NCI-H1694 treated with DMSO at 0.1 percent for 48 hours (cell line): ENCODE measurements at places on chromosomes 13 and 19.
A peak's percentile ranks its signal among the peaks of the same experiment; 100 is the strongest.

- no peak for DNase-seq
Observed at GRCh38 chr13:41008349-41008980, 10.7 kb downstream of the ELF1 start.

DNA sequence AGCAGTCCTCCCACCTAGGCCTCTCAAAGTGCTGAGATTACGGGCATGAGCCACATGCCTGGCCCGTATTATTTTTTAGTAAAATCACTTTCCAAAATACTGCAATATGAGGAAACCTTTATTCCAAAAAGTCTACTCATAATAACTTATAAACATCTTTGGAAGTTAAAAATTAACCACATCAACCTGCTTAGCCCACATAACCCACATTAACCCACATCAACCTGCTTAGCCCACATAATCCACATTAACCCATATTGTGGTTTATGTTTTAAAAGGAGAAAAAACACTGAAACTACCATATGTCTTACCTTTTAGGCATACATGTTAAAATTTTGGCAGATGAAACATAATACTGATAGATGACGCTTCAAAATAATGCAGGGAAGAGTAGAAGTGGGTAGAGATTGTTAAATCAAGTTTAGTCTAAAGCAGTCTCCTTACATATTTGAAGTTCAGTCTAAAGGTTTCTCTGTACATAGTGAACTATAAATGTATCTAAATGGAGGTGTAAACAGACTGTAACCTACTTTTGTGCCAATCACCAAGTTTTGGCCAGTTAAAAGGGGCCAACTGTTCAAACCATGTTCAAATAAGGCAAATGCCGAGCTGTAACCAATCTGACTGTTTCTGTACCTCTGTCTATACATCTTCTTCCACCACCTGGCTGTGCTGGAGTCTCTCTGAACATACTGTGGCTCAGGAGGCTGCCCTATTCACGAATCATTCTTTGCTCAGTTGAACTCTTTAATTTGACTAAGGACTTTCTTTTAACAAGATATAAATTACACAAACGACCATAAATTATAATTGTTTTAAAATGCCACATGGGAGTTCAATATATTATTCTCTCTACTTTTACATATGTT, 14.5 kb downstream of the KPNA3 start:
- DNase-seq = no peak

DNA sequence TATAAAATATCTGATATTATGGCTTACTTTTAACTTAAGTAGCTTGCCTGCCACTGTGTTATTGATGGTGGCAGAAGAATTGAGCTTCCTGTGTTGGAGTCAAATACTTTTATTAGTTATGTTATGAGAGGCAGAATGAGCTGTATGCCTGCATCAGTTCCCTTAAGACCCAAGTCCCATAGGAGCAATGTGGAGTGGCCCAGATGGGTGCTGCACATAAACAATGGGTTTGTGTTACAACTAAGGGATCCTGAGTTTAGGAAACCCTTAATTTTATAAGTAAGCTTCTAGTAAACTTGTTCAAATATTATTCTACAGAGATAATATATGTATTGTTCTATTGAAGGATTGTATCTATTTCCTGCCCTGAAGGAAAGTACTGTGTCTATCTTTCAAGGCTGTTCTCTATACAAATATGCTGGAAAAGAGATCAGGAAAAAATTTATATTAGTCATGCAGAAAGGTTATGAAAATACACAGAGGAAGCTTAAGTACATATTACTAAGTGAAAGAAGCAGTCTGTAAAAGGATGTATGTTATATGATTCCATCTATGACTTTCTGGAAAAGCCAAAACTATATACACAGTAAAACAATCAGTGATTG, 2018.0 kb upstream of the PCDH20 start:
- DNase-seq = no peak

- DNase-seq = no peak
Observed at GRCh38 chr13:114134111-114134943, 1.9 kb upstream of the RASA3 start.

DNA sequence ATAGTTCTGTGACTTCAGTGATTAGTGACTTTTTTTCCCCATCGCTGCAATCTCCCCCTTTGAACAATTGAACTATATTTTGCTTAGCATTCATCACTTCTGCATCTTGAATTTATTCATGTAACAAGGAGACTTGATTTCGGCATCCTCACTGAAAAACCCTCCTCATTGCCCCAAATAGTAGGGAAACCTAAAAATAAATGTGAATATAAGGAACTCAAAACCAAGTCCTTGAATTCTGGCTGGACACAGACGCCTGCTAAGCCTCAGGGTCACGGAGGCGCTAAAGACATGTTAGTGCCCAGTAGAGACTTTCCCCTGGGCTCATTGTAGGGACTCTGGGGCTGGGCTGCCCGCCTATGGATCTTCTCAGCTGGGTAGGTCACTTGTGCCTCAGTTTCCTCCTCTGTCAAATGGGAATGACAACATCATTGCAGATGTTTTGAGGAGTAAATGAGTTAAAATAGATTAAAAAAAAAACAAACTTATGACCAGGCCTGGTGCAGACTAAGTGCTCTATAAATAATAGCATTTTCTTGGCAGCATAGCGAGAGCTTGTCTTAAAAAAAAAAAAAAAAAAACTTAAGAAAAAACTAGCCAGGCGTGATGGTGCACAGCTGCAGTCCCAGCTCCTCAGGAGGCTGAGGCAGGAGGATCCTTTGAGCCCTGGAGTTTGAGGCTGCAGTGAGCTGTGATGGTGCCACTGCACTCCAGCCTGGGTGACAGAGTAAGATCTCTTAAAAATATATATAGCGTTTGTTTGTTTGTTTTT, 1.8 kb upstream of the ADGRE5 start:
- DNase-seq = no peak

GRCh38 chr19:17500447-17501198, 10.8 kb upstream of the PGLS start:
- DNase-seq = no peak

GRCh38 chr19:35451338-35452096, 3.5 kb downstream of the FFAR2 start:
- no peak for DNase-seq

DNA sequence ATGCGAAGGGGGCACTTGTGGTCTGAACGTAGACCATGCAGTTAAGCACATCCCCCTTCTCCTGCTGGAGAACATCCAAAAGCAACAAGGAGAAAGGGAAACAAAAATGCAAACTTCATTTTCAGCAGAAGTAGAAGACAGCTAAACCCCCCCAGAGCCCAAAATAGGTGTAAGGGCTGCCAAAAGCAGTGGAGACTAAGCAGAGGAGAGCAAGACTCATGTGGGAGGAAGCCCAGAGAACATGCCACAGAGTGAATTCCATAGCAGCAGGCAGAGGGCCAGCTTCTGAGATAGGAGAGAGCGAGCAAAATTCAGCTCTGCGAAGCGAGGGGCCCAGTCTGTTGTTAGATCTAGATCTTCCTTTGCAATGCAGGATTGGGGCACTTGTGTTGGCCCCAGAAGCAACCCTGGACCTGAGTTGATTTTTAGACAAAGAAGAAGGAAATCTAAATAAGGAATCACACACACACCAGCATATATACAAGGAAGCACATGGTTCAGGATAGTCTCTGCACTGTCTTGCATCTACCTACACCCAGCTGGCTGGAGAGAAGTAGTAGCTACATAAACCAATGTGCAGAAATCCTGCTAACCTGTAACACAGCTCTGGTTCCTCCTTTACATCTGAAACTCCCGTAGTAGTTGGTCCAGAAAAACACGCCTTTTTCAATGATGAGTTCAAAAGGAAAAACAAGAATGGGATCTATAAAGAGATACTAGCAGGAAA, 199.6 kb downstream of the SPRY2 start:
- no peak for DNase-seq

GRCh38 chr13:102679449-102680132, 15.3 kb downstream of the METTL21C start:
- no peak for DNase-seq

DNA sequence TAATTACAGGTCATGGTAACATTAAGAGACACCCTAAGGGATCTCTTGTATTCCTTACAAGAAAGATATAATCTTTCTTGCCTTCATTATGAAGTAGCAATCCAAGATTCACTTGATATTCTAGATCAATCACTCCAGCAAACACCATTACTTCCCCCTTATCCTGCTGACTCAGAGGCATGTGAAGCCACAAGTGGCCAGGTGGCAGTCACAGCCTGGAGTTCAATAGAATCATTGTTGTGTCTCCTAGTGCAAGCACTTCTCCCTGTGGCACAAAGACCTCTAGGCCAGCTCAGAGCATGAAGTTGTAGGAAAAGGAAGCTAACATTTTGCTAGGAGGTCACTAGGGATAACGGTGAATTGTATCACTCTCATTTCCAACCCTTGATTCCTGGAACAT, 864.3 kb upstream of the ATXN8OS start:
- no peak for DNase-seq

- DNase-seq = peak; percentile 17
Observed at GRCh38 chr13:39433651-39434050, 169.3 kb downstream of the LHFPL6 start.

DNA sequence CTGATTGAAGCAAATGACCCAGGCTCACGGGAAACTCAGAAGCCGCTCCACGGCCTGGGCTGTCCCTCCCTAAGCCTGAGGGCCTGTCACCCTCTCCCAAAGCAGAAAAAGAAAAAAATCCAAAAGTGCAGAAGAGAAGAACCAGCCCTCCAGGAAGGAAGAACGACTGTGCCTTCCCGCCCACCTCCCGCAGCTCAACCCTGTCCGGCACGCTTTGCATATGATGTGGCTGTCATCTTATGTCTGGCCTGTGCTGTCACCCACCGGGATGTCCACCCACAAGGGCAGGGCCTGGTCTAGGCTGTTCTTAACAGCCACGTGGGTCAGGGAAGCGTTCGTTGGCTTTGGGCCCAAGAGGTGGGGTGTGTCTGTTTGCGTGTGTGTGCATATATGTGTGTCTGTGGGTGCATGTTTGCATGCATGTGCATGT, 13.7 kb downstream of the ZBTB7A start:
- no peak for DNase-seq

- no peak for DNase-seq
Observed at GRCh38 chr19:36838784-36839324, 667 bp upstream of the ZNF790 start.

- DNase-seq = no peak
Observed at GRCh38 chr13:64758521-64759244, 2471.5 kb downstream of the PCDH9 start.

- DNase-seq = no peak
Observed at GRCh38 chr19:53965091-53965490, 2.4 kb downstream of the CACNG8 start.

DNA sequence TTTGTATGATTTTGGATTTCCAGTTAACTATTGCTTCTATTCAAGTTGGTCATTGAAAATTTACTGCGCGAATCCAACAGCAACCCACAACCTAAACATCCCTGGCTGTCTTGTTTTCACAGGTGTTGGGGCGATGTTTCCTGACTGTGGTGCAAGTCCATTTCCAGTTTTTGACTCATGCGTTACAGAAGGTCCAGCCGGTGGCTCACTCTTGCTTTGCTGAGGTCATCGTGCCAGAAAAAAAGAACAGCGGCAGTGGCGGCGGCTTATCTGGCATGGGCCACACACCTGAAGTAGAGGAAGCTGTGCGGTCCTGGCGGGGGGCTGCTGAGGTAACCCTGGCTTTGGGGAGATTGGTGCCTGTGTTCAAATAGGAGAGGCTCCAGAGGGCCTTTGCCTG, 45.2 kb upstream of the GPI start:
- DNase-seq = no peak

DNA sequence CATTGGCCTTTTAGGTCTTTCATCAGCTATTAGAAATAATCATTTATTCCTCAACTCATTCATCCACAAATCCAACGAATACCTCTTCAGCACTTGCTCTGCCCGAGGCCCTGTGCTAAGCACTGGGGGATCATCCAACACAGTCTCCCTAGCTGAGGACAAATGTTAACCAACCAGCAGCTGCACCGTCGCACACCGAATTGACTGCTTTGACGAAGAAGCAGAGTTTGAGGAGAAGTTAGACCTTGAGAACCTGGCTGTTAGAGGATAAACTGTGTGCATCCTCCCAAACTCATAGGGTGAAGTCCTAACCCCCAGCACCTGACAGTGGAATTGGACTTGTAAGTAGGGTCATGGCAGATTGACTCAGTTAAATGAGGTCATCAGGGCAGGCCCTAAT, 170.9 kb downstream of the USP12 start:
- DNase-seq = no peak

- no peak for DNase-seq
Observed at GRCh38 chr13:66069570-66069969, 1160.6 kb downstream of the PCDH9 start.

DNA sequence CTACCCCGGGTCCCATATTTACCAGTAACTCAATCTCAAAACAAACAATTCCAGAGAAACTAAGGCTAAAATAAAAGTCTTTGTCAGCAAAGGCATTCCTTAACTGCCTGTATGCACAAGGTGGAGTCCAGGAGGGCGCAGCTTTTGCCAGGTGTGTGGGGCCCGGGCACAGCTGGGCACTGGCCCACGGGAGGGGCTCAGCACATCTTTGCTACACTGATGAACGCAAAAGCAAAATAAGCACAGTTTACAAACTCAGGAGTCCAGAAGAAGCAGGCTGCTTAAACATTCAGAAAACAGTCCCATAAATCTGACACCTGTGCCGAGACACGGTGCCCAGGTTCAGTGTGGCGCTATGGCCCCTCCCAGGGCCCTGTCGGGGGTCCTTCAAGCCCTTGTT, 70.8 kb downstream of the SLC7A1 start:
- DNase-seq = no peak

DNA sequence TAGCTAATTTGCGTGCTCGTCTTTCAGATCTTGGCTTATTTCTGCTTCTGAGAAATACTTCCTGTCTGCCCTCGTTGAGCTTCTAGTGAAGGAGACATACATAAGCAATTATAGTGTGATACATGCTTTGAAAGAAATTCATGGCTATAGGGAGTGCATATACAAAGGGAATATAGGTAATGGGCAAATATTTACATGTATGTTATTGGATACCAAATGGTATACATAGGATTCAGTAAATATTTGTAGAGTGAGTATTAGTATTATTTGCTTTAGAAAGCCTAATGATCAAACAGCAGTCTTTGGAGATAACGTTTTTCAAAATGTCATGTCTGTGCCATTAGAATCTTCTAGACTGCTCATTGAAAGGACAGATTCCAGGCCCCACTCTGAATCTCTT, 5.2 kb downstream of the BRCA2 start:
- no peak for DNase-seq

GRCh38 chr13:87538366-87539052, 132.7 kb upstream of the SLITRK5 start:
- no peak for DNase-seq

- DNase-seq = no peak
Observed at GRCh38 chr13:98324105-98324504, 147.0 kb upstream of the RNF113B start.
